Esophagus squamous epithelium (tissue), 5 donors: ENCODE measurements at places on chromosomes 6 and 20.

DNA sequence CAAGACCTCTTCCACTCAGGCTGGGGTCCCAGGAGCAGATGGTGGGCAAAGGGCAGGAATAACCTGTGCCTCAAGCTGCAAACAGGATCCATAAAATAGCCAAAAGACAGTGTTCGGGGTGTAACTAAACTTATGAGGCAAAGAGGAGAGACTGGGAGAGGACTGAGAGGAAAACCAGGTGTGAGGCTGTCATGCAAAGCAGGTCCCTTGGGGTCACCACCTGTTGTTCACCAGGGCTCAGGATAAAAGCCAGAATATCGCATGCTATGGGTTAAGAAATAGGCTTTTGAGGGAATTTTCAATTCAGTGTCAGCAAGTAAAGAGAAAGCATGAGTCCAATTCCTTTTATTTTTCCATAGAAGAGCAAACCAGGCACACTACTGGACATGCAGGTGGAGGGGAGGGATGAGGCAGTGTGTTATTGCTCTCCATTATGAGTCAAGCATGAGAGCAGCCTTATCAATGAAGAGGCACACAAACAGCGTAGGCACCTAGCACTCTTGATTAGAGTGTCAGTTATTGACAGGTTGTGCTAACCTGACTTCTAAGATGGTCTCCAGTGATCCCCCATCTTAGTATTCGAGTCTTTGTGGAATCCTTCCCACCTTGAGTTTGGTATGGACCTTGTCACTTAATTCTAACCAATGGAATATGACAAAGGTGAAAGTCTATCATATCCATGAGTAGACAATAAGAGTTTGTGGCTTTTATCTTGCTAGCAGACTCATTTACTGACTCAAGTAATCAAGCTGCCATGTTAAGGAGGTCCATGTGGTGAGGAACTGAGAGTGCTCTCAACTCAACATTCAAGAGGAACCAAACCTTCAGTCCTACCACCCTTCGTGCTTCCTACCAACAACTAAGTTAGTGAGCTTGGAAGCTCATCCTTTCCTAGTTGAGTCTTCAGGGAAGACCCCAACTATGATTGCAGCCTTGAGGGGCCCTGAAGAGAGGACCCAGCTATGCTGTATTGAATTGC, 18.8 kb downstream of the HLA-E start:
- DNase-seq = no peak

- no peak for DNase-seq
These were observed 38.4 kb downstream of the TMEM242 start for GRCh38 chr6:157284738-157285421.

GRCh38 chr20:50911716-50912115, 19.5 kb downstream of the ADNP start:
- DNase-seq = no peak

DNA sequence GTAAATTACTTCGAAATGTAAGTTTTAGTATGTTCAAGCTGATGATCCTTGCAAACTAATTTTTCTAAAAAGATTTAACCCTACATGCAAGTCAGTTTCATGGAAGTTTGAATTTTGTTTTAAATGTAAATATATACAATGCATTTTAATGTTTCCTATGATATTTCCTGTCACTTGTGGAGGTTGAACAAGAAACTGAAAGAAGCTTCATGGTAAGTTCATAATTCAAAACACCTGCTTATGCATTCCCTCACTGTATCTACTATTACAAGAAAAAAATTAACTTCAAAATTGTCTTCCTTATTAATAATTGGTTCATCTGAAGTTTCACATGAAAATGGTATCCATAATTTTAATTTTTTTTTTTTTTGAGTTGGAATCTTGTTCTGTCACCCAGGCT, 24.8 kb downstream of the KIF6 start:
- DNase-seq = no peak

- no peak for DNase-seq
These were observed 114.0 kb upstream of the FKBP1C start for GRCh38 chr6:63097222-63097621.

GRCh38 chr6:39776581-39776980, 15.6 kb upstream of the DAAM2 start:
- DNase-seq = no peak

DNA sequence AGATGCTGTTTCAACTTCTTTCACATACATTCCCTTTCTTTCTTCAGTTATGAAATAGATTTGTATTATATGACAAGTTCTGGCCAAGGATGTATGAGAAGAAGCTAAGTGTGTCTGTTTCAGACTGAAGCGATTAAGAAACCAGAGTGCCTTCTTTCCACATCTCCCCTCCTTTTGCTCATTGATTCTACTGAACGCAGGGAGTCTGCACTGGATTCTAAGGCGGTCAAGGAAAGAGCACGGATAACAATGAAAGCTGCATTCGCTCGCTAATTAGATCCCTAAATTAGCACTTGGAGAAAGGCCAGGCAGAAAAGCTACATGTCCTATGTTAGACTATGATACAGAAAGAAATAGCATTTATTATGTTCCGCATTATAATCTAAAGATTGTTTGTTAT, 267.7 kb downstream of the HAO1 start:
- DNase-seq = no peak

- no peak for DNase-seq
These were observed 55.4 kb downstream of the RAB44 start for GRCh38 chr6:36752886-36753506.

DNA sequence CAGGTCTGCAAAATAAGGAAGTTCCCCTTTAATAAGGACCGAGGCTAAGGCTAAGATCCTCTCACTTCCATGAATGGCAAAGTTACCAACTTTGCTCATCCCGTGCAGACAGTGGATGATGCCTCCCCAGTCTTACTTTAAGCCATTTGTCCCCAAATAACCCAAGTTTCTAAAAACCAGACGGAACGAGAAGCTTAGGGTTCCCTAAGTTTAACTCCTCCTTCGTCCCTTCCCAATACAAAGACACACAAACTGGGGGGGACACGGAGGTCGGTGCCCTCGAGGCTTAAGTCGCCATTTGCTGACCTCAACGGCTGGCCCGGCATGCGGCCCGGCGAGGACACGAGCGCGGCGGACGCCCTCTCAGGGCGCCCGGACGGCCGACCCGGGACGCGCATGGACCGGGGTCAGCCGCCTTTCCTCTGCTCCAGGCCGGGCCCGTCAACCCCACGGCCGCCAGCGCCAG, 527 bp downstream of the FBXO30 start:
- no peak for DNase-seq

DNA sequence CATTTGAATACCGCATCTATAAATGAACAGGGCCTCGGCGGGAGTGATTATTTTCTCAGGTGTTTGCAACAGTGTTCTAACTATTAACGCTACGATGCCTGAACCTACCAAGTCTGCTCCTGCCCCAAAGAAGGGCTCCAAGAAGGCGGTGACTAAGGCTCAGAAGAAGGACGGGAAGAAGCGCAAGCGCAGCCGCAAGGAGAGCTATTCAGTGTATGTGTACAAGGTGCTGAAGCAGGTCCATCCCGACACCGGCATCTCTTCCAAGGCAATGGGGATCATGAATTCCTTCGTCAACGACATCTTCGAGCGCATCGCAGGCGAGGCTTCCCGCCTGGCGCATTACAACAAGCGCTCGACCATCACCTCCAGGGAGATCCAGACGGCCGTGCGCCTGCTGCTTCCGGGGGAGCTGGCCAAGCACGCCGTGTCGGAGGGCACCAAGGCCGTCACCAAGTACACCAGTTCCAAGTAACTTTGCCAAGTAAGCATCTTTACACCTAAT, 70.9 kb downstream of the HFE start:
- peak; percentile 69 for DNase-seq

- no peak for DNase-seq
These were observed 20.5 kb downstream of the FYN start for GRCh38 chr6:111852725-111853124.

DNA sequence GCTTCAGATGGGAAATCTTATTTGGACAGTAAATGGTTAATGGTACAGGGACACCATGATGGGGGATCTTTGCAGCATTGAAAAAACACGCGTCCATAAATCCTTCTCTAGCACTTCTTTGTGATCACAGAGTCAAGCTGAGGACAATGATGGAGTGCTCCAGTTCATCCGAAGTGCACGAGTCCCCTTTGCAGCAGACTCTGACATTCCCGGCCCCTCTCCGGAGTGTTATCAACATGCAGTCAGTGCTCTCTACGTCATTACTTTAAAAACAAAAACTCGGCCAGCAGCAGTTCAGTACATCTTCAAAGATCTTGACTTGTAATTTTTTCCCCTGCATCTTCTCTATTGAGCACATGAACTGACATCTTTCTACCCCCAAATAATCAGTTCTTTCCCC, 185.5 kb upstream of the AKAP12 start:
- DNase-seq = no peak

DNA sequence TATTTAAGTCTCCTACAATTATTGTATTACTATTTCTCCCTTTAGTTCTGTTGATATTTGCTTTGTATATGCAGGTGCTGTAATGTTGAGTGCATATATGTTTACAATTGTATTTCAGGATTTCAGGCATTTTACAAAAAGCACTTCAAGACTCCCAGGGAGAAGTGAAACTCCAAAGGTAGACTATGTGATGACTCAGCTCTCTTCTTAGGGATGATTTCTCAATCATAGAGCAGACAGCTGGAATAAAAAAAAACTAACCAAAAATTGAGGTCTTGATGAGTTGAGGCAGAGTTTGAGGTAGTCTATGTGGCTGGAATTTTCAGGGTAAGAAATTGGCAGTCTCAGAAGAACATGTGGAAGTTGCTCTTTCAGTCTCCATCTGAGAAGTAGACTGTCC, 786.1 kb downstream of the TFAP2A start:
- no peak for DNase-seq

GRCh38 chr6:22146931-22147701, 149.7 kb downstream of the PRL start:
- DNase-seq = no peak

GRCh38 chr6:90537027-90537426, 49.8 kb downstream of the MAP3K7 start:
- DNase-seq = no peak

GRCh38 chr6:31479933-31480535, 17.9 kb upstream of the MICB start:
- DNase-seq = no peak

DNA sequence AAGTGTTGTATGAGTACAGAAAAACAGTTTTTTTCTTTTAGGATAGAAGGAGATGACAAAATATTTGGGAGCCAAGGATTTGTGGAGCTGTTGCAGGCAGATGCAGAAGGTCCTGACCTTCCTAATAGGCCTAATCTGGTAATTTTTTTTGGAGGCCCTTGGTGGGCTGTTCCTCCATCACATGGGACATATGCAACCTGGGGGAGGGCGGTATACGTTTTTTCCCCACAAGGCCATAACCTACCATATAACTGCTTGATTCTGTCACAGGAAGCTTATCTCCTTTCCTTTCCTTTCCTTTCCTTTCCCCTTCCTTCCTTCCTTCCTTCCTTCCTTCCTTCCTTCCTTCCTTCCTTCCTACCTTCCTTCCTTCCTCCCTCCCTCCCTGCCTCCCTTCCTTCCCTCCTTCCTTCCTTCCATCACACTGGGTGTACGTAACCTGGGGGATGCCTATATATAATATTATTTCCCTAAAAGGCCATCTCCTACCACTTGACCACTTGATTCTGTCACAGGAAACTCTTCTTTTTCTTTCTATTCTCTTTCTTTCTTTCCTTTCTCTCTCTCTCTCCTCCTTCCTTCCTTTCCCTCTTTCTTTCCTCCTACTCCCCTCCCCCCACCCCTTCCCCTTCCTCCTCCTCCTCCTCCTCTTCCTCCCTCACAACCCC, 185.0 kb upstream of the KCNK16 start:
- DNase-seq = no peak

DNA sequence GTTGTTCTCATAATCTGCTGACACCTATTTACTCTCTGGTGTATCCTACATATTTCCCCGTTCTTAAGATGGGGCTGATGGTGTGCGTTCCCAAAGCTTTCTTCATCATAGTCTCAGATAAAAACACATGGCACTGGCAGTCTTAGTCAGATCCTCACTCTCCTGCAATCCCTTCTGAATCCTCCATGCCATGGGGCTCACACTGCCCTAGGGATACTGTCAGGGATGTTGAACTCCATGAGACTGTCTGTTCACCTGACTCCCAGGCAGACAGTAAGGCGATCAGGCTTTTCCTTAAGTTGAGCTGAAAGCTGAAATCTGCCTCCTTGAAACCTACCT, 76.0 kb downstream of the SLX4IP start:
- no peak for DNase-seq

DNA sequence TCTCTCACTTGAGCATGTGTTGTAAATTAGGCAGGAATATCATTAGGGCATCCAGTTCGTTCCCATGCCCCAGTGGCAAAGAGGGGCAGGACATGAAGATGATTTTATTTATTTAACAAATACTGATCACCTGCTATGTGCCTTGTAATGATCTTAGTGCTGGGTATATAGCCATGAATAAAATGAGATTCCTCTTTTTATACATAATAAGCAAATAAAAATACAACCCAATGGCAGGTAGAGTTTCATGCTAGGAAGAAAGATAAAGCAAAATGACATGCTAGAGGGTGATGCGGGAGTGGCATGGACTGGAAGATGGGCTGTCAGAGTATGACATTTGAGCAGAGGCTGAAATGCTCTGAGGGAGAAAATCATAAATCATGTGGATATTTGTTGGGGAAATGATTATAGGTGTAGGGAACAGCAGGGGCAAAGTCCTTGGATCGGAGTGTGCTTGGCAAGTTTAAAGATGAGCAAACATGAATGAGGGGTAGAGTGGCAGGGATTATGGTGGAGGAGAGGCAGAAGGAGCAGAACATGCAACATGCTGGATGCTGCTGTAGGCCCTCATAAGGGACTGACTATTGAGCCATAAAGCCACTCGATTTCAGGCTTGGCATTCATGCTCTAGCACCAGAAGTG, 342.1 kb downstream of the PLCB1 start:
- no peak for DNase-seq

GRCh38 chr6:48535582-48536009, 424.6 kb upstream of the PTCHD4 start:
- DNase-seq = no peak

DNA sequence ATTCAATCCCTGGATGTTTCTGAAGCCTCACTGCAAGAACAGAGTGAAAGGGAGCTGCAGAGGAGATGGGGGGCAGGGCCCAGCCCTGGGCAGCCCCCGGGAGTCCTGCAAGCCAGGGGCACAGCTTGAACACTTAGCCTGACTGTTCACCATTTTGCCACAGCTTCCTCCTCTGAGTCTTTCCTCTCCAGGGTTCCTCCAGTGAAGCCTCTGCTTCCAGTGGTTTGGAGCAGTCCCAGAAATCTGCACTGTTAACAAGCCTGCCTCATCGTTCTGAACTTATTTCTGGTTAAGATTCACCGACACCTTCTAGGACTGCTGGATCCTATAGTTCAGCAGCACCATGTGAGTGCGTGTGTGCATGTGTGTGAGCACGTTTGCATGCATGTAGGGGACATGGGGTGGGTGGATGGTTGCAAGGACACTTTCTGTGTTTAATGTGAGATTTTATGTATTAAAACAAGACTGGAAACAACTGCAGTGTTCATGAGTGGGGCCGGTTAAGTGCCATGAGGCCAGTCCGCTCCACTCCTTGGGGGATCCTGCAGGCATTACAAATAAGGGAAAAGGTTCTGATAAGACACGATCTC, 24.6 kb downstream of the CEBPB start:
- no peak for DNase-seq

- no peak for DNase-seq
These were observed 4.1 kb upstream of the TBC1D32 start for GRCh38 chr6:121338366-121338765.
